ENCODE measurements at places on chromosomes 6 and 20.

DNA sequence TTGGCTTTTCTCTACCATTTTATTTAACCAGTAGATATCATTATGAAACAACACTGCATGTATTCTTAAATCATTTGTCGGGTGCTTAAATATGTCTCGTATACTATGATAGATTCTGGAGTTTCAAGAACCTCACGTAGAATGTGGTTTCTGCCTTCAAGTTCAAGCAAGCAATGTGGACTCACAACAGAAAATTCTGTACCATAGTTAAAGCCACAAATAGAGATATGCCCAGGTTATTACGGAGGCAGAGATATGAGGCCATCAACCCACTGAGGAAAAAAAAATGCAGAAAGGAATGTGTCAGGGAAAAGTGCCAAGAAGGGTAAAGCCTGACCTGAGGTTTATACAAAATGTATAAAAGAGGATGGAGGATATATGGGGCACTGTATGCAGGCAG is 109.9 kb downstream of the GFRAL start:
- DNase-seq = no peak

GRCh38 chr6:116096979-116097816 is 3.5 kb upstream of the NT5DC1 start:
- DNase-seq = no peak

DNA sequence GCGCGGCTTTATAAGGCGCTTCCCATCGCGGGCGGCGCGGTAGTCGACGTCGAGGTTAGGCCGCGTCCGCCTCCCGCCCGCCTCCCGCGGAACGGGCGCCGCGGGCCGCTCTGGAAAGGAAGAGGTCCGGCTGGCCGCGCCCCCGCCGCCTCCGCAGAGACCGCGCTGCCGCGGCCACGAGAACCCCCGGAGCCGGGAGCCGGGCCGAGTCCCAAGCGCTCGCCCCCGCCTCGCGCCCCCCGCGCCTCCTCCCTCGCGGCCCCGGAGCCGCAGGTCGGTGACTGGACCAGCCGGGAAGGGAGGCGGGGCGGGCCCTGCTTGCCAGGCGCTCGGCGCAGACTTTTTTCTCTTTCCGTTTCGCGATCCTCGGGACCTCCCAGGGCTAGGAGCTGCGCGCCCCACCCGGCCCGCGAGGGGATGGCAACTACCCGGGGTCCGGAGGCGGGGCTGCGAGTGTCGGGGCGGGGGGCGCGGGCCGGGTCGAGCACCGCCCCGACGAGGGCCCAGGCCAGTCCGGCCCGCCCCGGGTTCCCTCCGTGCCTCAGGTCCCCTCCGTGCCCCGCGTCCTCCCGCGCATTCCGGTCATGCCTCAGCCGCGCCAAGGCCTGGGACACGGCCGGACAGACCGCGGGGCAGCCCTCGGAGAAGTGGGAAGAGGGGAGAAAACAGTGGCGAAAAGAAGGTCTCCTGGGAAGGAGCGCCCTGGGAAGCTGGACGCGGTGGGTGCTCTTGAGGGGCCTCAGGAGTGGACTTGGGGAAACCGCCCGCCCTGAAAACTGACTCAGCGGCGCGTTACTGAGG is 417 bp upstream of the PXDC1 start:
- DNase-seq = peak; percentile 86

- no peak for DNase-seq
These were observed 56.5 kb upstream of the IER3 start for GRCh38 chr6:30800871-30801270.

DNA sequence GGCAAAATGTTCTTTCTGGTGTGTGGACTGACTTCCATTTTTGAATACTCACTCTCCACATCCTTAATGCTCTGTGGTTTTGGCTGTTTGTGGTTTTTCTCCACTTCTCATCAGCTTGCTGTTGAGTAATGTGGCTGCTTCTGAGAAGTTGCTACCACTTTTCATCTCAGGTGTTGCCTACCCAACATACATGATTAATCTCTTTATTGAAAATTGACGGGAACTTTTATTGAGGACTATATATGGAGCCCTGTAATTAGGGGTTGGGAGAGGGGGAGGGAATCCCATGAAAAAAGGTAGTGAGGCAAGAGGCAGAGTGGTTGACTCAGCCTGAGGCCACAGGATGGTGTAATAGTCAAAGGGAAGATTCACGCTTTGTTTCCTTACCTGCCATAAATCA is 17.6 kb downstream of the IL22RA2 start:
- DNase-seq = peak; percentile 13

GRCh38 chr6:9938801-9939200 is 476.1 kb downstream of the TFAP2A start:
- no peak for DNase-seq

- no peak for DNase-seq
These were observed 9.7 kb upstream of the TNFRSF6B start for GRCh38 chr20:63686492-63687321.

DNA sequence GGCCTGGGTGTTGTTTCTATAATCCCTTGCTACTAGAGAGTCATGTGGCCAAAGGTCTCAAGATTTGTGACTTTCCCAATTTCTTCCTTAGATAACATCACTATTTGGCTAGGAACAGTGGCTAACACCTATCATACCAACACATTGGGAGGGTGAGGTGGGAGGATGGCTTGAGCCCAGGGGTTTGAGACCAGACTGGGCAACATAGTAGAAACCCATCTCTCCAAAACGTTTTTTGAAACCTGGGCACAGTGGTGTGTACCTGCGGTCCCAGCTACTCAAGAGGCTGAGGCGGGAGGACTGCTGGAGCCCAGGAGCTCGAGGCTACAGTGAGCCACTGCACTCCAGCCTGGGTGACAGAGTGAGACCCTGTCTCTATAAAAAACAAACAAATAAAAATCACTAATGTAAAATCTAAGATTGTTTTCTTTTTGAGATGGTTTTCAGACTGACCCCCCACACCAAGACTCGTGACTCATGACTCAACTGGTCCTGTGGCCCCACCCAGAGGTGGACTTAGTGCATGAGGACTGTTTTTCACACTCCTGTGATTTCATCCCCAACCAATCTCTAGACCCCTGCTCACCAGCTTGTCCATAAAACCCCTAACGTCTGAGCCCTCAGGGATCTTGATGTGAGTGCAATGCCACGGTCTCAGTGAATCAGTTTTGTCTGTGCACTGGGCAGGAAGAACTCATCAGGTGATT is 48.3 kb upstream of the KIF16B start:
- DNase-seq = no peak

- peak; percentile 37 for DNase-seq
These were observed 225.4 kb downstream of the PRL start for GRCh38 chr6:22071270-22072041.

DNA sequence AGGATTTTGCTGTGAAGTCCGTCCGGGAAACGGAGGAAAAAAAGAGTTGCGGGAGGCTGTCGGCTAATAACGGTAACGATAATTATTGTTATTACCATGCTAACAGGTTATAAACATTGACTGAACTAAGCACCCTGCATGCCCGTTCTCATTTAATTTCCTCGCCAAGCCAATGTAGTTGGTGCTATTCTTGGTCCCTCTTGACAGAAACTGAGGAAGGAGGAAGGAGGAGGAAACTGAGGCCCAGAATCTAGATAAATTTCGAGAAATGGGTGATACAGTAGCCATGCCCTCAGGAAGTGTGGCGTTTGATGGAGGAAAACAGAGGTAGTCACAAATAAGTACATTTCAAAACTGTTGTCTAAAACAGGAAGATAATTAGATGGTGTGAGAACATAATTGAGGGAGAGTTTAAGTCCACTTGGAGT is 474 bp downstream of the TPX2 start:
- no peak for DNase-seq

GRCh38 chr6:161557333-161558107 is 283.7 kb upstream of the AGPAT4 start:
- no peak for DNase-seq

DNA sequence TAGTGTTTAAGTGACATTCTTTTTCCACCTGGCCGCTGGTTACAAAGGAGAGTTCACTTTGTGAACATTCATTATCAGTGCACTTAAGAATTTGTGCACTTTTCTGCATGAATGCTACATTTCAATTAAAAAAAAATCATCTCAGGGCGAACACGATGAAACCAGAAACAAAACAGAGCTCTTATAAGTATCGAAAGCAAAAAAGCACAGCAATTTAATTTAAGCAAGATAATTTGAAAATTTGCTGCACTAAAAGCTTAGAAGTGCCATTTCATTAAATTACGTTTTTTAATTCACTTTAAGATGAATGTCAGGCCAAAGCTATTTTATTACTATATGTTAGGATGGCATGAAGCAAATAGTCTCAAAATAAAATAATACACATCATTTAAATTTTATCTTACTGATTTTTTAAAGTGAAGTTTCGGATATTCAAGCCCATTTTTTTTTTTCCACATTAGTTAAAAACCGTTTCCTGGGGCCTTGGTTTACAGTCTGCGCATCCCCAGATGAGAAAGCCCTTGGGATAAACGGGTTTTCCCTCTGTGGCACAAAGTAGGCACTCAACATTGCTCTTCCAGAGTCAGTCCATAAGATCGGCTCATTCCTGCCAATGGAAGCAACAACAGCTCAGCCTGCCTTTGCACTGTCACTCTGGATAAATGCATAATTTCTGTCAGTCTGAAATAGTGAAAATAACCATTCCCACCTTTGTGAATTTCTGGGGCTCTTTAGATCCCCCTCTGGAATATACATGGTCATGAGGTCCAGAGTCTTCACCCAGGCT is 80.1 kb downstream of the FYN start:
- no peak for DNase-seq

DNA sequence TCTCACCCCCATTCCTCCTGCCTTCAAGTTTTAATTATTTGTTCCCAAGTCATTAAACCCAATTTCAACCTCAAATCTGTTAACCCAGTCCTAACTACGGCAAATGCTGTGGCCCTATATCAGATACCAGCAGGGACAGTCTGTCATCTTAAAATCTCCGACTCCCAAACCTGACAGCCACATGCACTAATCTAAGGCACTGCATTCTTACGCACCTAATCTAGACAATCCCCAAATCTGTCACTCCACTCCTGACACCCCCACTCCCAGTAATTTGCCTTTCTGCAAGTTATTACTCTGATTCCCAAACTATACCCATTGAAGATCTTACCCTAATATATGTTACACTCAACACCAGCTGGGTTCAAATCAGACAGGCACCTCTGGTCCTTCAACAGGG is 2.5 kb downstream of the MTCH1 start:
- no peak for DNase-seq

All from fibroblast of skin of left quadriceps (primary cell).